ENCODE measurements at places on chromosomes 16 and 17.

DNA sequence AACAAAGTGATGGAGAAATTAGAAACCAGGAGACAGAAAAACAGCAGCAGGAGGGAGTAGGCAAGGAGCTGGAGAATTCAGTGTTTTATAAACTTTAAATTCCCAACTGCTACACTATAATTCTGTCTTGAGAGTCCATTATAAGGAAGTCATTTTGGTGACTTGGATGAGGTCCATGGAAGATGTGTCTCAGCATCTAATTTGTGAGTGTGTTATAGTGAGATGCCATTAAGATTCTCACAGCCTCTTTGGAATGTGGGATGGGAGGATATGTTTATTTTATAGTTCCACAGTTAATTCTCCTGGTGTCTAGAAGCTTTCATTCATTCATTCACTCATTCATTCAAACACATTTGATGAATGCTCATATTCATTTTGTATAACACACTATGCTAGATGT is 206.0 kb upstream of the MYOCD start:
- DNase-seq = no peak

DNA sequence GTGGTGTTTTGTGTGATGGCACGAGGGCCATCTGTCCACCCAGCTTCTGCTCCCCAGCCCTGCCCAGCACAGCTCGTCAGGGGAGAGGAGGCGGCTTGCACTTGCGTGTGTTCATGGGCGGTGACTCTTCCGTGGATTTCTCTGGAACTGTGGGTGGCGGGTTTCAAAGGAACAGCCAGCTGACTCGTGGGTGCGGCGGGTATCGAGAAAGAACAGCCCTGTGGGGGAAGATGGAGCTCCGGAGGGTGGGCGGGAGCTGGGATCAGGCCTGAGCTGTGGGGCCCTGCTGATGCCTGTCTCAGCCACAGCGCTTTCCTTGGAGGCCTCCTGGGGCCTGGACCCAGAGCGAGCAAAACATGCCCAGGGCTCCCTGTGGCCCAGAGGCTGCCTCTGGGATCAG is 13.2 kb downstream of the NAGPA start:
- DNase-seq = no peak

- no peak for DNase-seq
Measured at GRCh38 chr16:69514356-69514755, 51.4 kb upstream of the NFAT5 start.

DNA sequence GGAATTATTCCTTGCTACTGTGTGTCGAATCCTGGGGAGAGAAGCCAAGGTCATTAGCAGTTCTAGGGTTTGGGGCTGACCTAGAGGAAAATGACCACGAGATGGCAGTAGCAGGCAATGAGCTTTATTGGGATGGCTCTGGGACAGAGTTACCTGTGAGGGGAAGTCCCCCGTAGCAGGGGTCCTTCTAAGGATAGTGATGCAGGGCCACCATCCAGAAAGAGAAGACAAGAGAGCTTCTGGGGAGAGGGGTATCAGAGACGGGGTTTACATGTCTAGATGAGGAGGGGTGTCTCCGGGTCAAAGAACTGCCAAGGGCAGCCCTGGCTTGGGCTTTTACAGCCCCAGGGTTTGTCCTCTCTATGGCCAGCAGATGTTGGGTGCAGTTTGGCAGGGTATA is 6.4 kb upstream of the GGT6 start:
- peak; percentile 72 for DNase-seq

- no peak for DNase-seq
Measured at GRCh38 chr17:45388604-45389325, 43.9 kb downstream of the ARHGAP27 start.

GRCh38 chr16:4904108-4904941 is 32.6 kb downstream of the PPL start:
- DNase-seq = no peak

GRCh38 chr17:74027444-74027843 is 176.0 kb upstream of the RPL38 start:
- DNase-seq = no peak

DNA sequence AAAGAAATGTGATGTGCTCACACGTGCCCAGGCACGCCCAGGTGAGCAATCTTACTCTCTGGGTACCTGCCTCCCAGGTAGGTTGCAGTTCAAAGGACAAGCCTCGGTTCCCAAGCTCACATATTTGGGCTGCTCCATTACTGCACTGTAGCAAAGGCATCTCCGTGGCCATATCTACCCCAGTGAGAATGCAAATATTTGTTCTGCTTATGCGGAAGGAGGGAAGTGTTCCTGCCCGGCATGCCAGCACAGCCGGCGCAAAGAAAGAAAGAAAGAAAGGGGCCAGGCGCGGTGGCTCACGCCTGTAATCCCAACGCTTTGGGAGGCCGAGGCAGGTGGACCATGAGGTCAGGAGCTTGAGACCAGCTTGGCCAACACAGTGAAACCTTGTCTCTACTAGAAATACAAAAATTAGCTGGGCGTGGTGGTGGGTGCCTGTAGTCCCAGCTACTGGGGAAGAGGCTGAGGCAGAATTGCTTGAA is 30.7 kb downstream of the SLC43A2 start:
- no peak for DNase-seq

DNA sequence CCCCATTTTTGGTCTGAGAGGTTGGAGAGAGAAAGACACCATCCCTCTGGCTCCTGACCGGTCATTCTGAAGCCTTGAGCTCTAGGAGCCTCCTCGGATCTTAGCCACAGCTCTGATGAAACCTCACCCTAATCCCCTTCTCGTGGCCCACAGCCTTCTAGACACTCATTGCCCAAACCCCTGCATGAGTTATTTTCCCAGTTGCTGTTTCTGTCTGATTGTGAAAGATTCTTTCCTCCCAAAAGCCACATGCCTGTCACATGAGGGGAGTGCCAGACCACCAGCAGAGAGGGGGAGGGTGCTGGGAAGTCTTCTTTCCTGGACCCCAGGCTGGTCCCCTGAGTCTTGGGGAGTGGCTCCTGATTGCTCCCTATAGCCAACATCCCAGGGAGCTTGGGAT is 17.6 kb upstream of the ABR start:
- no peak for DNase-seq

DNA sequence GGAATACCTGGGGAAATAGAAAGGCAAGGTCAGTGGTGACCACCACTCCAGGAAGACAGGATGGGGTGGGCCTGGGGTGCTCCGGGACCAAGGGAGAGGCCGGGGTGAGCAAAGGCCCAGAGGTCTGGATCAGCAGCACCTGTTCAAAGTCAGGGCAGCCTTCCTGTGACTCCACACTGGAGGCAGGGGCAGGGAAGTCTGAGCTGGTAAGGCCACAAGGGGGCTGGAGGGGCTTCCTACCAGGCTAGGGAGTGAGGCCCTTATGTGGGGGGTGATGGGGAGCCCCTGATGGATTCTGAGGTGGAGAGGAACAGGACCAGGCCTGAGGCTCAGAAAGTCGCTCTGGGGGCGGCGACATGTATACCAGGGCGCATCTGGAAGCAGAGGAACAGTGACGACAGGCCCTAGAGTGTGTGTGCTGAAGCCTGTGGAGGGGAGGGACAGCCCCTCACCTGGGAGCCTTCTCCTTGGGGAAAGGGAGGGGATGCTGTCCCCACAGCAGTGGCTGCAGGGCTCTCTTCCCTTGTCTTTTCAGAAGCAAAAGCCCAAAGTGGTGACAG is 3.7 kb downstream of the C16orf78 start:
- no peak for DNase-seq

DNA sequence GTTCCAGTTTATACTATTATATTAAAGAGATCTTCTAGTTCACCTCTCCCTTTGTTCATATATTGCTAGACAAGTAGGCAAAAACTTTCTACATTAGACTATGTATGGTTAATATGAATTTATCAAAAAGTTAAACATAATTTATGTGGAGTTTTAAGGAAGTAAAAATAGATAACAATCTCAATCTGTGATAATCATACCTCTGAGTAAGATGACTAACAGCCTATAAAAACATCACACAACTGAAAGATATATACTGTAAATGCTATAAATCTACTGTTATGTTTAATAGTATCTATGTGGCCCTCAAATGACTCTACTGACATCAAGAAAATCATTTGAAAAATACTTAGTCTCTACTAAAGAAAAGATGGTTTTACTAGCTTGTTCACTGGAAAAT is 37.1 kb downstream of the AP1G1 start:
- no peak for DNase-seq

GRCh38 chr16:85068746-85069145 is 41.2 kb downstream of the KIAA0513 start:
- no peak for DNase-seq

DNA sequence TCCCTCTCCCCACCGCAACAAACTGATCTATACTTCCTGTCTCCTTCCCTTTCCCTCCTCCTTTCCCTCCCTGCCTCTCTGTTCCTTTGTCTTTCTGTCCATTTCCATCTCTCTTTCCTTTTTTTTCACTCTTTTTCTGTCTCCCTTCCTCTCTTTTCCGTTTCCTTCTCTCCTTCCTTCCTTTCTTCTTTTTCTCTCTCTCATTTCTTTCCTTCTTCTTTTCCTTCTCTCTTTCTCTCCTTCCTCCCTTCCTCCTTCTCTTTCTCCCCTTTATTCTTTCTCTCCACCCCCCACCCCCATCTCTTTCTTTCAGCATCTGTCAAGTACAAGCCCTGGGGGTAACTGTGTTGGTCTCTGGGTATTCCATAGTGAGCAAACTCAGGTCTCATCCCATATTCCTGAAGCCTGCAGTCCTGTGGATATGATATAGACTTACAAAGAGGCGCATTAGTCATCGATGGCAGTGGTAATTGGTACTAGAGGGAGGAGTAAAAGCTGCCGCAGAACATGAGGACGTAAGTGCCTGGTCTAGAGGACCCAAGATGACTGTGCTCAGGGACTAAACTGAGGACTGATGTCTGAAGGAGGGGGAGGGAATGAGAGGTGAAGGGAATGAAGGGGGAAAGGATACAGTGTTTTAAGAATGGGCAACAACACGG is 50.4 kb downstream of the VAT1L start:
- no peak for DNase-seq

DNA sequence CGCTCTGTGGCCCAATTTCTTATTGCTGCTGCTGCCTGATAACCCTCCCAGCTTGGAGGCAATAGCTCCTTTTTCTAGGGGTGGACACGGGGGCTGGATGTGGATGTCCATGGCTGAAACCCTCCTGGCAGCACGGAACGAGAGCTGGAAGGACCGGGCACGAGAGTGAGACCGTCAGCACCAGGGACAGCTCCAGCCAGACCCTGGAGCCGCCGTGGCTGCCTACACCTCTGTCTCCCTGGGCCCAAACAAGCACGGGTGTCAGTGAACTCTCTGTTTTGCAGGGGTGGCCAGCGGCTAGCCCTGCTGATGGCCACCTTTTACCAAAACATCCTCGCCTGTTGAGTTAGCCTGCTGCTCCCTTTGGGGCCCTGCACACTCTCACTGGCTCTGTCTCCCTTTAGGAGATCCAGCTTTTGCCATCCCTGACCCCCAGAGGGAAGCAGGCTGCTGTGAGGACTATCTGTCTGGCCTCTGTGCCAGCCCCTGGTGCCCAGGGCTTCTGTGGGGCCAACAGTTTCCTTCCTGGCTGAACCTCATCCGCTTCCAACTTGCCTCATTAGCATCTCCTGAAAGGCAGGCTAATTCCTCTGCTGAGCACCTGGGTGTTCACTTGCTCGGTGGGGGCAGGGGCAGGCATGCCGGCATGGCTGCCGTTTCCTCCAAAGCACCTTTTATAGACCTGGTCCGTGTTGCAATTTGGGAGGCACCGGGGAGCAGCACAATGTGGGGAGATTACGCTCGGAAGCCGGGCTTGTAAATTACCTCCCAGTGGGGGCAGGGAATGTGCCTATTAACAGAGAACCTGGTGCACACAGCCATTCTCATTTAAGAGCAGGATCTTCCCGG is 118.1 kb downstream of the ENGASE start:
- DNase-seq = peak; percentile 29

GRCh38 chr17:10033959-10034358 is 128.9 kb upstream of the RCVRN start:
- no peak for DNase-seq

- DNase-seq = peak; percentile 76
Measured at GRCh38 chr17:48368352-48368908, 61.6 kb downstream of the SKAP1 start.

- no peak for DNase-seq
Measured at GRCh38 chr16:84810518-84811273, 9.1 kb upstream of the CRISPLD2 start.

GRCh38 chr17:79978548-79978855 is 57.2 kb downstream of the TBC1D16 start:
- DNase-seq = no peak

DNA sequence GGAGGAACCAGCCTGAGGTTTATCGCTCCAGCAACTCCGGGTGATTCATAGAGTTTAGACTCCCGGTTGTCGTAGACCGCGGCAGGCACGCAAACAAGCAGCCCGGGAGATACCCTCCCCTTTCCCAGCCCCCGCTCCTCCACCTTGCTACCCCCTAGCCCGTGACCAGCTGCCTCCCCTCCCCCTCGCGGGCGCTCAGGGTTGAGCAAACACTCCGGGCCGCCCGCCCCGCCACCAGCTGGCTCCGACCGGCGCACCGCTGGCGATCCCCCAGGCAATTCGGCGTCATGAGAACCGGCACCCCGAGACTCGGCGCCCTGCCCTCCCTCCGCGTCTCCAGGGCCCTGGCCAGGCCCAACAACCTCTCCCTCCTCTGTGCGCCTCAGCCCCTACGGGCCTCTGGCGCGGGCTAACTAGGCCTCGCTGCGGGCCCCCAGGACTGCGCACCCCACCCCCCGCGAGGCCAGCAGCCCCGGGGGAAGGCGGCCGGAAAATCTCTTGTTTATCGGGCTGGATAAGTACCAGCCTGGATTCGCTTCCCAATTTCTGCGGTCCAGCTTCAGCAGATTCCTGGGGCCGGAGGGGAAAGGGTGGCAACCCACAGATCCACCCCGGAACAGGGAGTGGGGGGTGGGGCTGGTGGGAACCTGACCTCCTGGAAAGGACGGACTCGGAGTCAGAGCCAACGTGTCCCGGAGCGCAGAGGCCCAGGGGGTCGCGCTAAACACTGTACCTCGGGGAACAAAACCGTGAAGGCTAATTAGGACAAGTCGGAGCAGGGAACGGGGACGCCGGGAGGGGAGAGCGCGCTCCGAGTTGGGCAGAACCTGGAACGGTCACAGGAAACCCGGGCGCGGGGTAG is 951 bp upstream of the GPRC5C start:
- DNase-seq = no peak

DNA sequence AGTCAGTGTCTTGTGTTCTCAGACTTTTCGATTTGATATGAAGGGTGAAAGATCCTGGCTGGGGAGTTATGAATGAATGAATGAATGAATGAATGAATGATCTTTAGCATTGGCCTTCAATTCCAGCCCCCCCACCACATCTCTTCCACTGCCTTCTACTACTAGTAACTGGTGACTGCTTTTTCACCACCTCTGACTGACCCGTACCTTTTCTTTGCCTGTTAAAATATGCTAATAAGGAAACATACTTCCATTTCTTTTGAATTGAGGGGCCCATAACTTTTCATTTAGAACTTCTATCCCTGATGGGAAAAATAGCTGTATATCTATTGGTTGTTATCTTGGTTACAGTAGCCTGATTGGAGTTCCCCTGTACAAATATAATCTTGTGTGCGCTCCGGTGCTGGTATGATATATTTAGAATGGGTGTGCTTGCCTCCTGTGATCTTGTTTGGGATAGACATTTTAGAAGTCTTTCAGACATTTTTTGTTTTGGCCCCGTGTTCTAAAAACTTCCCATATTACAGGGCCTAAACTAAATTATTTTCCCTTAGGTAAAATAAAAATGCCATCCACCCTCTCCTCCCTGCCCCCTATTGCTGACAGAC is 3.4 kb downstream of the LYRM1 start:
- peak; percentile 23 for DNase-seq

All from erythroblast (primary cell).